ENCODE measurements at places on chromosomes 3 and 15.

DNA sequence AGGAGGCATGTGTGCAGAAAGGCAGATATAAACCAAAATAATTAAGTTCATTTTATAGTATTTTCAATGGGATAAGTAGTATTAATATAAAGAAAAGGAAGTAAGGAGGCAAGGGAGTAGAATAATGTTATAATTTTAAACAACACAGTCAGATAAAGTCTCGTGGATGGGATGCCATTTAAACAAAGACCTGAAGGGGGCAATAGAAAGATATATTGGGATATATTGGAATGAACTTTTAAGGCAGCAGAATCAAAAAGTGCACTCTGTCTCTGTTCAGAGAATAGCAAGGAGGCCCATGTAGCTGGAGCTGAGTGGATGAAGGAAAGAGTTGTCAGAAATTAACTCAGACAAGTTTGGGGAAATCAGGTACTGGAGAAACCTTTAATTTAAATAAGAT, 158.7 kb downstream of the CGGBP1 start:
- DNase-seq: no peak

DNA sequence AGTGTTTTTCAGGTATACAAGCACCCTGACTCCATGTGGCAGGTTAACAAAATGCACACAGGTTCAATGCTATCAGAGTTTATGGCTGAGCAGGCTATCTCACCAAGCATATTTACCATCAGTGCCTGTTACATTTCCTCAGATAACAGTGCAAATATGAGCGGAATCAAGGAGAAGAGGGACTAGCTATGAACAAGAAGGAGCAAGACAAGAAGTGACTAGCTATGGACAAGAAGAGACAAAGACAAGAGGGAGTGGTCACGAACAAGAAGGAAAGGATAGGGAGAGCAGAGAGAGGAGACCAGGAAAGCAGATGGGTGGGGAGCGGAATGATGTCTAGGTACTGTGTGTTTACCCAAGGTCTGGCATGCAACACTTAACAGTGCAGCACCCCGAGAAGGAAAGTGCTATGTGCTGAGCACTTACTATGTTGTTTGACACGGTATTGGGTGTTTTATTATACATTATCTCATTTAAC, 8.6 kb downstream of the ILDR1 start:
- no peak for DNase-seq

GRCh38 chr3:179606534-179607085, 2.0 kb downstream of the NDUFB5 start:
- no peak for DNase-seq

DNA sequence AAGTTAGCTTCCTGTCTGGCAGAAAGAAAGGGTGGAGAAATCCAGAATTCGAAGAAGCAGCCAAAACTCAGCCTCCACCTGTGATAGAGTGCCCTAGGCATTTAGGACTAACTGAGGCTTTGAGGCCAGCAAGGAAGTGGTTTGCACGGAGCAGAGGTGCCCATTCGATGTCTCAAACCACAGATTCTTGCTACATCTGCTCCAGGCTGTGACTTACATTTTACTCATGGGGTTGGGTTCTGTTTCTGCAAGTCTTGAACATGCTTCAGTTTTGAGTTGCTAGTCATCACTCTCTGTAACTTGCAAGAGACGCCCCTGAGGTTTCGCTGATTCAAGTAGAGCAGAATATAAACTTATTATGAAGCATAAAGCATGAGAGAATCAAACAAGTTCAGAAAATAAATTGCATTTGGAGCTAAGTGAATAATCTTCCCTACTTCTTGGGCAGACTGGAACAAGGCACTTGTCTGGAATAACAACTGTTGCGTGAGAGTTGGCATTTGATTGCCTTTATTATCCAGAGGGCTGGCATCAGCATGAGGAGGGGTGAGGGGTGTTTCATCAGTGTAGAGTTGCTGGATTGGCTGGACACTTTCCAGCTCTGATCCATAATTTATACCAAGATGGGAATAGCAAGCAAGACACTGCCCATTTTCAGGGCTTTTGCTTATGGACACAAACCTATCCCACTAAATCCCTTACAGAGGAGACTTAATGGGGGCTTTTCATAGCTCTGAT, 256.5 kb downstream of the AGBL1 start:
- no peak for DNase-seq

- DNase-seq: no peak
Measured at GRCh38 chr3:23385327-23385726, 182.2 kb downstream of the UBE2E2 start.

GRCh38 chr3:47003461-47004368, 24.2 kb downstream of the NBEAL2 start:
- DNase-seq: no peak

DNA sequence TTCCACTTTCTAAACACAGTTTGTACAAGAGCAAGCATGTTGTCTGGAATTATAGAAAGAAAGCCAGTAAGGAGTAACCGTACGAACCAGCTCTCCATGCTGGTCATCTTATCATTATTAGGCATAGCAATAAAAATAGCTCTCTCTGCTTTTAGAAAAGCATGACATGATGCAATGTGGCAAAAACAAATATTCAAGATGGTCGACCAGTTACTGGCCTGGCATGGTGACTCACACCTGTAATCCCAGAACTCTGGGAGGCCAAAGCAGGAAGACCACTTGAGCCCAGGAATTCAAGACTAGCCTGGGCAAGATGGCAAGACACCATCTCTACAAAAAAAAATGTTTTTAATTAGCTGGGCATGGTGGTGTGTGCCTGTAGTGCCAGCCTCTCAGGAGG, 2.6 kb upstream of the MAP4 start:
- DNase-seq: no peak

DNA sequence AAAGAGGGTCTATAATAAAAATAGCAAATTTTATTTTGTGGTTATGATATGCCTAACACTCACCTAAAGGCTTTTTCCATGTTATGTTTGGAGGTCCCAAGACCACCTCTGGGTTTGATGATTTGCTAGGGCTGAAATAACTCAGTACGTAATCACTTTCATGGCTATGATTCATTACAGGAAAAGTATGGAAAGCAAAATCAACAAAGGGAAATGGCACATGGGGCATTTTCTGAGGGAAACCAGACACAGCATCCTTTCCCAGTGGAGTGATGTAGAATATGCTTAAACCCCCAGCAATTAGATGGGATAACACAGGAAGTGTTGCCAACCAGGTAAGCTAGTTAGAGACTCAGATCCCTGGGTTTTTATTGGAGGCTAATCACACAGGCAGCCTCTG, 701.6 kb upstream of the CBLB start:
- DNase-seq: peak; percentile 57

- no peak for DNase-seq
Measured at GRCh38 chr15:63801171-63801570, 32.6 kb downstream of the HERC1 start.

DNA sequence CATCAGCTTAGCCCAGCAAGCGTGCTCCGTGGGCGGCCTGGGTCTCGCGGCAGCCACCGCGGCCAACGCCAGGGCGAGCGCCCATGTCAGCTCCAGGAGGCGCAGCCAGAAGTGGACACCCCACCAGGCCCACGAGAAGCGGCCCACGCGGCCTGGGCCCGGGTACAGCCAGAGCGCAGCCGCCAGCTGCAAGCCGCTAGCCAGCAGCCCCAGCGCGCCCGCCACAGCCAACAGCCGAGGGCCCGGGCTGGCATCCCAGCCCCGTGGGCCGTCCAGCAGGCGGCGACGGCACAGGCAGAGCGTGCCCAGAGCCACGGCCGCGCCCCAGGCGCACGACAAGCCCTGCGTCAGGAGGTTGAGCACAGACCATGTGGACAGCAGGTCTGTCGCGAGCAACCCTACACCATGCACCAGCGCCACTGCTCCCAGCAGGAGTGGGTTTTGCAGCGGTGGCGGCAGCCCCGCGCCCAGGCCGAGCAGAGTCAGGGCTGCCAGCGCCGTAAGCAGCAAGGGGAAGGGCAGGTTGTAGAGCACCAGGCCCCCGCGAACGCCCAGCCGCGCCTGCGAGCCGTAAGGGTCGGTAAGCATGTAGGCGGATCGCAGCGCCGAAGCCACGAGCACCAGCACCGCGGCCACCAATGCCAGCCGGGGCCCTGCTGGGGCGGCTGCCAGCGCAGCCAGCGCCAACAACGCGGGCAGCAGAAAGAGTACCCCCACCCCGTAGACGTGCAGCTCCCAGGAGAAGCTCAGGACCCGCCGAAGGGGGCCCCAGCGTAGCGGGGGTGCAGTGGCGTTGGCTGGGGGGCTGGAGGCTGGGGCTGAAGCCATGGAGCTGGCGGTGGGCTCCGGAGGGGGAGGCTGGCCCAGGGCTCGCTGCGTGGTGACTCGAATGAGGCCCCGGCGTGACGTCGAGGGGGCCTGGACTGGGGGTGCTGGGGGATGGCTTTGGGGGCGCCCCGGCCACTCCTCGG, 4.9 kb downstream of the PRRT3 start:
- no peak for DNase-seq

DNA sequence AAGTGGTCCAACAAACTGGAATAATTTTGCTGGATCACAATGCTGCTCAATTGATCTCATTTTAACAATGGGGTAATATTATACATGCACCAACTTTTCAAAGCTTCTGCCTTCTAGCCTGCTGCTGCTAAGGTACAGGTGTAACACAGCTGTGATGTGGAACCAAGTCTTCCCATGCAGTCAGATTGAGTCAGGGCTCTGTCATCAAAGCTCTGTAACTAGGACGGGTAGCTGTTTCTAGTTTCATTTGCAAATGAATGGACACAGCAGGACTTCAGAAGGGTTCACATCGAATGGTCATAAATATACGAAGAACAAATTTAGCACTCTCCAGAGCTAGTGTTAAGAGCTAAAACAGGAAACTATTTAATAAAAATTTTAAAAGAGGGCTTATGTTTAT, 189.2 kb downstream of the USP13 start:
- DNase-seq: no peak
